Amygdala (tissue), 56 donors: ENCODE measurements at places on chromosomes 7 and 10.
A peak's percentile ranks its signal among the peaks of the same experiment; 100 is the strongest.

GRCh38 chr10:124289851-124290795 lies 128.6 kb downstream of the OAT start:
- DNase-seq, result no peak

DNA sequence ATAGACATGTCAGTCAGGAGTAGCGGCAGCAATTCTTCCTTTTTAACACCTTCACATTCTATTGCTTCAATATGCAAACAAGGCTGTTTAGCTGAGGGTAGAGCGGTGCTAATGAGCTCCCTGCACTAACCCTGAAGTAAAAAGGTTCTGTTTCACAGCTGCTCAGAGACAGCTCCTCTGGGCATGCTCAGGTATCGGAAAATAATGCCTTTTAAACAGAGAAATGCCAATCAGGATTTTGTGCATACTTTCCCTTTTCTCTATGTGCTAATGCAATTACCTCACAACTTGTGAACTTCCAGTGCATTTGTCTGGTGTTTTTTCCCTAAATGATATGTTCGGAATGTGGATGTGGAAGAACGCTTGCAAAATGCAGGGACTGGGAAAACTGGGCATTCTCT lies 307.7 kb upstream of the FZD8 start:
- DNase-seq, result no peak

- DNase-seq, result no peak
Measured at GRCh38 chr7:151379534-151380198, 30.2 kb downstream of the WDR86 start.

DNA sequence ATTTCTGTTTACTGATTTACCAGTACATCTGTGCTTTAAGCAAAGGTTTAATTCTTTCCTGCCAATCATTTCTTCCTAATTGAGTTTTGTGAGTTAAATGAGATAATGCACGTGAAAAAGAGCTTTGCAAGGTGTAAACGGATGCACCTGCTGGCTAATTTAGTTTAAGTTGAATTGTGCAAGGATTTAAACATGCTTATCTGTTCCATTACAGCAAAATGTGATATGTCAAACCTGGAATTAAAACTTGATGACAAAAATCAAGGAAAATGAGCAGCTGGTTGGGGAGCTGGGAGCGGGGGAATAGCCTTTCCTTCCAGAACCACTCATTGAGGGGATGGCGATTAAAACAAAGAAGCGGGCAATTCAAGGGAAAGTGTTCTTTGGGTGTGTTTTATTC lies 155.0 kb upstream of the CTTNBP2 start:
- no peak for DNase-seq

- no peak for DNase-seq
Measured at GRCh38 chr10:117424883-117425649, 49.8 kb upstream of the PDZD8 start.

DNA sequence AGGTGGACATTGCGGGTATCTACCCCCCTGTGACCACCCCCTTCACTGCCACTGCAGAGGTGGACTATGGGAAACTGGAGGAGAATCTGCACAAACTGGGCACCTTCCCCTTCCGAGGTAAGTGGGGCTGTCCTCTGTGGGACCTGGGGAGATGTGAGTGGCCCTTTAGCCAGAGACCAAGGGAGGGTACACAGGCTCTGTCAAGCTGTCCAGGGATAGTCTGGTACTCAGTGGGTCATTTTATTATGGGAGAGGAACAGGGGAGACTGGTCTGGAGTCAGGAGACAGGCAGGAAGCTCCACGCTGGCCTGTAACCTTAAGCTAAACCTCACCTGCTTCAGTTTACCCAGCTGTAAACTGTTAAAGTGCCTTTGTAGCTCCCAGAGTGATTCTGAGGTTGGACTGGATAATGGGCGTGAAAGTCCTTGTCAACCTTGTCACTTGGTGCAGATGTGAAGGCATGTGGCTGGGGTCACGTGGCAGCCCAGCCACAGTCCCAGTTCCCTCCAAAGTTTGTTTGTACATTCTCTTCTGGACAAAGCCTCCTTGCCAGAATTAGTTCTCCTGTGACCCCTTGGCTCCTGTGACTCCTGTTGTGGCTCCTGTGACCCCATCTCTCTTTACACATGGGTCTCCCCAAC lies 729 bp downstream of the HOGA1 start:
- DNase-seq, result no peak

DNA sequence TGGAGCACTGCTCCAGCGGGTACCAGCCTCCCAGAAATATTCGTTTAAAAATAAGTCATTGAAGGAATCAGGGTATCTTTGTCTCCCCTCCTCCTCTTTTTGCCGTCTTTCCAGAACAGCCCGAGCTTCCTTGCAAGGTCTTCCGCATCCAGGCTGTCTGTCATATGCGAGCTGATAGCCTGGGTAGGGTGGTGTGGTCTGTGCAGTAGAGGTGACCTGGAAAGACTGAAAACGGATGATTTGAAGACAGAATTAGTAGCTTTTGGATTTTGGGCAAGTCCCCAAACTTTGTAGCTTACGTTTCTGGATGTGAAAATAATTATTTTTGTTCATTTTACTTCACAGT lies 480 bp downstream of the VPS50 start:
- no peak for DNase-seq

DNA sequence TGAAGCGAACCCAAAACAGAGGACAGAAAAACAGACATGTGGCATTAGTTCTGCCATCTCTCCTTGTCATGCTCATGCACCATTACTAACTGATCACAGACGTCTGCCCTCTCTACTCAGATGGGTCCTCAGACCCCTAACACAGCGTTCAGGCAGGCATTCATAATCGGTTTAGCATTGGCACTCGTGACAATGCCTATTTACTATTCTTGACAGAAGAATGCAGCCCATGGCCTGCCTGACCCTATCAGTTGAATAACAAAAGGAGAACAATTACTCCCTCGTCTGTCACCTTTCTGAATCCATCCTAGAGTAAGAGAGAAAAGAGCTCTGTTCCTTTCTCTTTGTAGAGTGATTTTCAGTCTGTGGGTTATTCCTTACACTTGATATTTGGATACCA lies 194.6 kb upstream of the PHYHIPL start:
- DNase-seq, result no peak

- peak; percentile 71 for DNase-seq
Measured at GRCh38 chr10:71921324-71922027, 42.7 kb upstream of the CHST3 start.

- DNase-seq, result no peak
Measured at GRCh38 chr7:16367115-16367514, 54.2 kb downstream of the CRPPA start.

DNA sequence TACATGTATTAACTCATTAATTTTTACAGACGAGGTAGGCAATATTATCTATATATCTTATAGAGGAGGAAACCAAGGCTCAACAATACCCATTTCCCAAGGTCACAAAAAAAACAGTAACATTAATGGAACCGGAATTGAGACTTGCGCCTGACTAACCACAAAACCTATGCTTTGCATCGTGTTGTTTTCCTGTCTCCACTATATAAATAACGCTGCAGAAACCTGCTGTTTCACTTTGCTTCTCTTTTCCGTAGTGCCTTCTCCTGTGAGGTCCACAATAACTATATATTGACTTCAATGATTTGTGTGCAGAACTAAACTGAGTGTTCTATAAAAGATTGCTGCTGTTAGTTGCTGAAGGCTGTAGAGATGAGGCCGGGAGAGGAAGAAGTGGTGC lies 97.7 kb upstream of the RPA3 start:
- DNase-seq, result no peak

GRCh38 chr10:49179699-49180443 lies 8.3 kb downstream of the TMEM273 start:
- DNase-seq, result no peak

DNA sequence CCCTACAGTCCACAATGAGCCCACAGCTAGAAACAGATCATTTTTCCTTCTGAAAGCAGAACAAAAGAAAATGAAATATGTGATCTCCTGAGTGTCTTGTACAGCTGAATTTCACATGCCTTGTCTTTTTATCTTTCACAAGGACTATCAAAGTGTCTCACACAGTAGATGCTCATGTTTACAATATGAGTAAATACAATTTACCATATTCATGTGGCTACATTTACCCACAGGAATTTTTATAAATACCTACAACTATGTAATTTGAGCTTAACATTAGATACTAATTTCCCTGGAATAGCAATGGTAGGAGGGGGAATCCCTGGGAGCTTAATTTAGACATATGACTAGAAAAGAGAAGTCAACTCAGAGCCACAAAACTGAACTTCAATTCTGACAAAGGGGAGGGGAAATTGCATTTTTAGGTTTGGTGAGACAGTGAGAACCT lies 186.2 kb downstream of the MACC1 start:
- no peak for DNase-seq

DNA sequence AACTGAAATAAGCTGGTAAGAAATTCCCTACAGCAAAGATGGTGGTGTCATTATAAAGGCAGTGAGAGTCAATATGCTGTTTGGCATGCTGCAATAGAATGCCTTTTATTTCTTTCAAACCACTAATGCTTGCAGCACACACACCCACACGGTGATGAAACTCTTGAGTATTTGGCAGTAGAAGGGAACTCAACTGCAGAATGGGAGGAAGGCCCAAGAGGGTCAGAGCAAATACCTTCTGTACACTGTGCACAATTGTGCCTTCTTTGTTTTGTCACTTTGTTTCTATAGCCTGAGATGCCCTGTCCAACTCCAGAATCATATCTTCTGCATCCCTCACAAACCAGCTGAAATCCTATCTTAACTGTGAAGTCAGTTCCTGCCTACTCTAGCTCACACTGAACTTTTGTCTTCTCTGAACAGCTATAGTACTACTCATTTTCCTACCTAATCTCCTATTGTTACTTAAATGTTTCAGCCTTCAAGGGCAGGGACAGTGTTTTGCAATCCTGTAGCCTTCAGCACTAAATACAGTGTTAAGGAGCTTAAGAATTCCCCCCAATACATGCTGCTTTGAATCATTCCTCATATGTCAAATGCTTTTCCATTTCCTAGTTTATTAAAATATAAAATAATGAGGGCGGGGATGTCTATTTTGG lies 22.2 kb downstream of the MMS19 start:
- DNase-seq, result no peak

DNA sequence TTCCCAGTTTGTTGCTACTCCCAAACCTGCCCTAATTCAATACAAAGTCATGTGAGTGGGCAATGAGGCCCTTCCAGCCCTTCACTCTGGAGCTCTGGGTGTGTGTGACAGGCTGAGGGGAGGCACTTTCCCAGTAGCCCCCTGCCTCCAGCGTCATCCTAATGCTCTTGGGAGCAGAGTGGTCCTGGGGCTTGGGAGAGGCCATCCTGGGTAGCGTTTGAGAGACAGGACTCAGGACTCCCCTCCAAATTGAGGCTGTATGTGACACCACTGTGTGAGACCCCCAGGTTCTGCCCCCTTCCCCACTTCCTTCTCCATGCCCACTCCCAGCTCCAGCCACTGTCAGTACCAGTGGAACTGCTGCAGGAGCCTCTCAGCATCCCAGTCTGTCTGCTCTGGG lies 6.5 kb upstream of the CRYGN start:
- no peak for DNase-seq

DNA sequence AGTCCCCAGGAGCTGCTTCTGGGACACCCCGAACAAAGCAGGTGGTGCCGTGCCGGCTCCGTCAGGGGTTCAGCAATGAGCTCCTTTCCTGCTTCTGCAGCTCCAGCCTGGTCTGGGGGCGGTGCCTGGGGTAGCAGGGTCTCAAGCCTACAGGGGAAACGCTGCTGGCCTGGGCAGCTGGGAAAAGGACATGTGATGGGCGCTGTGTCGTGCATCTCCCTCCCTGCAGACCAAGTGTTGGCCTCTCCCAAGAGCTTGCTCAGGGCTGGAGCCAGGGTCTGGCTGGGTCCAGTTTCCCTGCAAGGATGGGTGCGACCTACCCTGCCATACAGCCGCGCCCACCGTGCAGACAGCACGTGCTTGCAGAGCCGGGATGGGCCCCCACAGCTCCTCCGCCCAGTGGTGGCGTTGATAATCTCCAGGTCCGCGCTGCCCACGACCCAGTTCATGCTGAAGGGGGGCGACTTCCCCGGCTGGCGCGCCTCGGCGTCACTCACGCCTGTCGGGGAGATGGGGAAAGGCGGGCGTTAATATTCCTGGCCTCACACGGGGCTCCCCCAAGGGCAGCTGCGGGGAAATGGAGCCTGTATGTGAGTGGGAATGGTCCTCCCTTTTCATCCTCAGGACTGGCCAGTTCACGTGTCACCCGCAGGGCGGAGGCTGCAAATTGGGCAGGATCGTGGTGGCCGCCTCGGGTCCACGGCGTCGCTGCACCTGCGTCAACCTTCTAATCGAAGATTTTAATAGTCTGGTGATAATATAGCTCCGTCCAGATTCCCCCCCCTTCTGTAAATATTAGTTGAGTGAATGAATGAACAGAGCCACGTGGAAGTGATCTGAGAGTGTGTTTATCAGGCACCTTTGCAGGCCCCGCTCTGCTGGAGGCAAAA lies 128.6 kb downstream of the WDR37 start:
- no peak for DNase-seq

GRCh38 chr10:44552726-44553125 lies 167.8 kb upstream of the CXCL12 start:
- DNase-seq, result no peak
